Activated CD4-positive, alpha-beta T cell treated with anti-CD3 and anti-CD28 coated beads, Interleukin-2, Interleukin-6, amounts not matched to agents 100 ng/mL and 50 ng/mL, durations not matched to agents 16 hours and 8 hours (primary cell): ENCODE measurements at places on chromosomes 6 and 20.

DNA sequence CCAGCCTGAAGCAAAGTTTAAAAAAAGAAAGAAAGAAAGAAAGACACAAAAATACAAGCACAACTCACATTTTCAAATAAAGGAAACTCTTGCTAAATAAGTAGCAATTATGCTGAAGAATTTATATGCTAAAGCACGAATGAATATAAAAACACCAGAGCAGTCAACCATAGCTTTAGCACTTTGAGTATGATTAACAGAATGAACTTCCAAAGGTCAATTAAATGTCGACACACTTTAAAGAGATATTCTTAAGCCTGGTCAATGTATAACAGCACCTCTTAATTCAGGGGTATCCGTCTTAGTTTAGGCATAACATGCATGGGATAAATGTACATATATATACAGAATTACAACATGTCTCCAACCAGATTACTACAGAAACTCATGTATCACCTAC, 125.9 kb downstream of the OGFRL1 start:
- no peak for DNase-seq

DNA sequence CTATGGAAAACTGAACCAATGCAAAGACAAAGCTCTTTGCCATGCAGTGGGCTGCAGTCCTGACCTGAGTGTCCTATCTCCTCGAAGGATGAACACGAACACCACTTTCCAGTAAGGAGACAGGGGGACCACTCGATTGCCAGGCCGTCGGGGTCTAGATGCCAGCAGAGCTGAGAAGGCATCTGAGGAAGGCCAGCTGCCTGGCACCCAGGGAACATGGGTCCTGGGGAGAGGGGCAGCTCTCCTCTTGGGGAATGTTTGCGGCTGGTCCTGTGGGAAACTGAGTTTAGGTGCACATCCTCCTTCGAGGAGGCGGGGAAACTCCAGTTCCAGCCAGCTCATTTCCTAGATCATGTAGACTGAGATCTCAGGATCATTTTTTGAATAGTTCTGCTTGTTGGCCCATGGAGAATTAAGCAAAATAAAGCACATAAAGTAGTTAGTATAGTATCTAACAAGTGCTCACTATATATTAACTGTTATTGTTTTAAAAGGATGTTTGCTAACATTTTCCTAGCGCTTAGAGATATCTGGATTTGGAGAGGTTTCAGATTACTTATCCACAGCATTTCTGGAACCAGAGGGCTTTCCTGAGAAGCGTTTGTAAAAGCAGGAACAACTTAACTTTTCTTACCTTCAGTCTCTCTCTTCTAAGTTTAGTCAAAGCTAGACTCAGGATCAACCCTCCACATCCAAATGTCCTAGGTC, 225.3 kb upstream of the FOXQ1 start:
- no peak for DNase-seq

- no peak for DNase-seq
These were observed 52.4 kb downstream of the TTI1 start for GRCh38 chr20:37980876-37981275.

DNA sequence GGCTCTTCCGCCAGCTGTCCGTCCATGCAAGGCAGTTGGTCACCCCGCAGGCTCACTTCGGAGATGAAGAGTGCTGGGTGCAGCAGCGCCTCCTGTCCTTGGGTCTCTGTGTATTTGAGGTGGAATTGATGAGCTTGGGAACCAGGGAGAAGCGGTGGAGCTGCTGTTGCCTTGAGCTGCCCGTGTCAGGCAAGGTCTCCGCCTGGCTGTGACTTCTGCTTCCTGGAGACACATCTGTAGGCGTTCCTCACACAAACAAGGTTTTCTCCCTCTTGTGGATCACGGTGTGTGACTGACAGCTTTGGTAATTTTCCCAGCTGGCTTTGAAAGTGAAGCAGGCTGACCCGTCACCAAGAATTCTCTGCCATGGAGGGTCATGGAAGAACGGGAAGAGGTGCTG, 2.5 kb upstream of the SLC17A9 start:
- DNase-seq = no peak

DNA sequence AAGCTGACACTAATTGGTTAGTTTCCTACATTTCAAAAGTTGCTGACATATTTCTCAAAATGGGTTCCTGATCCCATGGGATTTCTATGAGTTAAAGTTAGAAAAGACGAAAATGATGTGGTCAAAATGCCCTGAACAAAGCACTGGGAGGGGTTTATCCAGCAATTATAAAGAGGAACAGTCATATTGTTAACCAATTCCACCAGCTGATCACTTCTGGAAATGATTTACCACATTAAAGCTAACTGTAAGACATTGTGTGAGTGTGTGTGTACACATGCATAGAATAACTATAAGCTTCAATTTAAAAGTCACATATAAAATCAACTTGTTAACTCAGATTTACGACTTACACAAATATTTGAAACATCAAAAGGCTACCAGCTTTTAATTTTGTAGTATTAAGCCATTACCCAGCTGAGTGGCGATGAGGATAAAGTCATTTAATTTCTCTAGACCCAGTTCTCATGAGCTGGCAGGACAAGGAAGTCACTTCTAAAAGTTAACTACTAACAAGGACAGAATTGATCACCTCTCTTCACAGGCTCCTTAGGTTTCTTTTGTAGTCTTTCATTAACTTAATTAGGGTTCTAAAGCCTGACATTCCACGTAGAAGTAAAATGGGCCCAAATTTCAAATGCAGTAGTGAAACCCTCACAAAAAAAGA, 40.4 kb downstream of the MAN1A1 start:
- no peak for DNase-seq

DNA sequence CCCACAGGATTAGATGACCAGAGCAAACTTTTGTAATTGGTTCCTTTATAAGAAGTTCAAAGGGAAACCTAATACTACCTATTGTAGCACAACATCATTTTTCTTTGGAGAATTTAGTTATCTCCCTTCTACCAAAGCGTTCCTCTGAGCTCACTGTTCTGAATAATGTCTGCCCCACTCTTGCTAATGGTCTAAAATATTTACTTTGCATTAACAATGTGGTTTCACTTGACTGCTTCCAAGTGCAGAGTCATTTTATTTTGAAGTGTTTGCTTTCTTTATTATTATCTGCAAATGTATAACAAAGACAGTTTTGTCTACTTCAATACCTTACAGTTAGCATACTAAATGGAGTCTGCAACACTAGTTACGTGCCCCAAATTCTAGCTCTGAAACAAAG, 15.0 kb downstream of the TRAPPC3L start:
- DNase-seq = no peak

DNA sequence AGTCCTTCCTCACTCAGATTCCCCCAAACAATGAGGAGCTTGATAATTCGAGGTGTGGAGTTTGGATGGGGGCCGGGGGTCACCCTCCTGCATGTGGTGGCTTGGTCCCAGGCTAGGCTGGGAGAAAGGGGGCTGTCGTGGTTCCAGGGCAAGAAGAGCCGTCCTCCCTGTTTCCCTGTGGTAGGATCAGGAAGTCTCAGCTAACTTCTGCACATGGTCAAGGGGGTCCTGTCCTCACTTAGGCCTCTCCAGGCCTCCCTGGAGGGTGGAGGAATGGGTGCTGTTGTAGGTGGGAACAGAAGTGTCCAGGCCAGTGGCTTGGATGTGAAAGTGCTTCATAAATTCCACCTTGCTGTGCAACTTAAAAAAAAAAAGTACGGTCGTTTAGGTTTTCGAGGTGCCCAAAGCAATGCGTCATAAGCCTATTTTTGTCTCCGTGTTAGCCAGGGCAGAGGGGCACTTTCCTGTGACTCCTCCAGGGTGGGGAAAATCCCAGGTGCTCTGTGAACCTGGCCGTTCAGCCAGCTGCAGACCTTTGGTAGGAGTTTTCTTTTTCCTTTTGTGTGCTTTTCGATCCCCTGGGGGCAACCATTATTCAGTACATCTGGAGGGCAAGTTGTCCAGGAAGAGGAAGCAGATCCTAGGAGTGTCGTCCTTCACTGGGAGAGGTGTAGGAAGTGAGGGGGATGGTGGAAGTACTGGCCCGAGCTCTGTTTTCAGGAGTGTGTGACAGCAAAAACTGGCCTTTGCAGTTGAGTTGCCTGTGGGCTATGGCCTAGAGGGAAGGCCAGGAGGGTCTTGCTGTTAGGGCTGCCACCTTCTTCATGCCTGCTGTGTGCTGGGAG, 9.6 kb downstream of the IGF2R start:
- peak; percentile 70 for DNase-seq

DNA sequence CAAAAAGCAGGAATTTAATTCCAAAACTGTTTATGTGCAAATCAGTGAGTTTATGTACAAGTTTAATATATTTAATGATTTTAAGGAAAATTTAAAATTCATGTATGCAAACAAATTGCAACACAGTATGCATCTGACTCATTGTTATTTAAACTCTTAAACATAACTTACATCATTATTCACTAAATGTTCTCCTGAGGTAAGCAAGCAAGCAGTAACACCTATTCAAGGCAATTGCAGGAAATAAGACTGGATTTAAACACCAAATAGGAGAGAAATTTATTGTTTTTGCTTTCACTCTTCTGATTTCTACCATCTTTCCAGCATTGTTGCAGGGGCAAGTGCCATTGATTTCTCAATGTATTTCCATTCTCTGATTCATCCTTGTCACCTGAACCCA, 239.5 kb downstream of the TFAP2A start:
- DNase-seq = no peak

- peak; percentile 77 for DNase-seq
These were observed 6.1 kb upstream of the HSPA1B start for GRCh38 chr6:31821301-31822035.

DNA sequence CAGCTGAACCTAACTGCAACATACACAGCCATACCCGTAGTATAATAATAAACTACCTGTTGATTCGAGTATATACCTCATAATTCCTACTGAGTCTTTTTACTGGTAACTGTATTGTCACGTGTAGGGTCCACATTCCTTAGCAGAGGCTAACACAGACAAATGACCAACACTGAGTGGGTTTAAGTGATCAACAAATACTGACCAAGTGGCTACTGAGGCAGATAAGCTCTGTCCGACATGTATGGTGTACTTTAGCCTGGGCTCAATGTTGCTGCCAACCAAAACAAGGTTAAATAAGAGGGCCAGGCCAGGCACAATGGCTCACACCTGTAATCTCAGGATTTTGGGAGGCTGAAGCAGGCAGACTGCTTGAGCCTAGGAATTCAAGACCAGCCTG, 12.7 kb downstream of the ELOVL5 start:
- DNase-seq = no peak

GRCh38 chr6:73476723-73477122, 15.2 kb downstream of the MTO1 start:
- peak; percentile 47 for DNase-seq

DNA sequence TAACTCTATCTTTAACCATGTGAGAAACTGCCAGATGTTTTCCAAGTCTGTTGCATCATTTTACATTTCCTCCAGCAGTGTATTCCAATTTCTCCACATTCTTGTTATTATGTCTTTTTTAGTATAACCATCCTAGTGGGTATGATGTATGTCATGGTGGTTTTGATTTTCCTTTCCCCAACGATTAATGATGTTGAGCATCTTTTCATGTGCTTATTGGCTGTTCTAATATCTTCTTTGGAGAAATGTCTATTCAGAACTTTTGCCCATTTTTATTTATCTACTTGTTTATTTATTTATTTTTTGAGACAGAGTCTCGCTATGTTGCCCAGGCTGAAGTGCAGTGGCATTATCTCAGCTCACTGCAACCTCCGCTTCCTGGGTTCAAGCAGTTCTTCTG, 4.3 kb upstream of the C6orf62 start:
- DNase-seq = no peak

- DNase-seq = peak; percentile 29
These were observed 73.5 kb downstream of the EFHC1 start for GRCh38 chr6:52493669-52494068.

GRCh38 chr20:35447082-35447789, 8.2 kb upstream of the CEP250 start:
- peak; percentile 95 for DNase-seq

- no peak for DNase-seq
These were observed 138.0 kb upstream of the RREB1 start for GRCh38 chr6:6969761-6970223.

GRCh38 chr20:33833333-33833732, 22.2 kb downstream of the CHMP4B start:
- no peak for DNase-seq

GRCh38 chr20:1122388-1123315, 4.2 kb downstream of the PSMF1 start:
- DNase-seq = peak; percentile 45

DNA sequence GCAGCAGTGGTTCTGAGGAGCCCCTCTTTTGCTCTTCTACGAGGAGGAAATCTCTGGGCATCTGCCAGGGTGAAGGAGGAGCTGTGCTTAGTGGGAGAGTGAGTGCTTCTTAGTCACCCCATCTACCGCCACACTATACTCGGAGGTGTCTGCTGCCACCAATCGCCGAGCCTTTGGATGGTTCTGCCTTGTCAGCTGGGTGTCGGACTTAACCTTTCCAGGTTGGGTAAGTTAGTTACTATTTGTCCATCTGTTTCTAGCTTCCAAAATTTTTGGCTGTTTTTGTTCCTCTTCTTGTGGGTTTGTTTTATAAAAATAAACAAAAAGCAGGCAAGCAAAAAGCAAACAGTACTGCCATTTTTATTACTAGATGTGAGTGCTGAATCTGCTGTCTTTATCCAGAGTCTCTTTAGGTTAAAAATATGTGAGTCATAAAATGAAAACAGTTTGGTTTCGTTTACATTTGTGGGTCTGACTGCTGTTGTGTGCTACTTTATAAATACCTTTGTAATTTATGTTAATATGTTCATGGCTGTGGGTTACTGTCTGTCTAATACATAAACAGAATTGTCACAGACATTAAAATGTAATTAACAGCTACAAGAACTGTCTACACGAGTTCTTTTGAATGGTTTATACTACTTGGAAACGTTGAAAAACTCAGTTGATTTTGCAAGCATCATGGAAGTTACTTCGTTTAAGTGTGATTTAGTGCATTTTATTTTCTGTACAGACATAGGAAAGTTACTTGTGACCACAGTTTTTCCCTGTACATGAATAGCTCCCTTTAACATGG, 89.2 kb downstream of the ARID1B start:
- DNase-seq = peak; percentile 34

GRCh38 chr20:20897922-20898321, 185.5 kb upstream of the RALGAPA2 start:
- no peak for DNase-seq

DNA sequence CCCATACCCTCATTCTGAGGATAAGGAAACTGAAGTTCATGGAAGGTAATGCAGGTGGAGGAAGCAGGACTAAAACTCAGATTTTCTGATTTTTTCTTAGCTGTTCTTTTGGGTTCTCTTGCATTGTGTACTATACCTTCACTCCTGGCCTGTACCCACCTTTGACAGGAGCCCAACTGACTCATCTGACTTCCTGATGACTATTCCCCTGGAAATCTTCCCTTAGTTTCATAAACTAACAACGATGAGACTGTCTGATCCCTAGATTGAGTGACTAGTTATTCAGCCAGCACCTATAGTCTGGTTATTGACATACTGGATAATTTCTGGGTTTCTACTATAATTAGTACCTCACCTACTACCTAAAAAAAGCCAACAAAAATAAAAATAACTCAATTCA, 10.1 kb downstream of the CRYBG1 start:
- no peak for DNase-seq

DNA sequence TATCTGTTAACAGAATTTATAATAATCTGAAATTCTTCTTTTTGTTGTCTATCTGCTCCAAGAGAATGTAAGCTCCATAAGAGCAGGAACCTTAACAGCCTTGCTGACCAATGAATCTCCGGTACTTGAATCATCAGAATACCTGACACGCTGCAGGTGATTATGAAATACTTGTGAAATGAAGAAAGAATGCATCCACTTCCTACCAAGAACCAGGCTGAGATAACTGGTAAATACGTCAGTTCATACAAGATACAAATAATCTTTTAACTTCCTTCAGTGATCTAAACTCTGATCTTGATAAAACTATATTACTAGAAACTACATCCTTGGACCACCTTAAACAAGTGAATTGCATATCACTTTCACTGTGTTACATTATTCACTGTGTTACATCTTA, 116.2 kb downstream of the MAP3K5 start:
- no peak for DNase-seq

- DNase-seq = no peak
These were observed 4.3 kb downstream of the CALHM4 start for GRCh38 chr6:116557893-116558292.
